ENCODE measurements at places on chromosomes 5 and 9.

DNA sequence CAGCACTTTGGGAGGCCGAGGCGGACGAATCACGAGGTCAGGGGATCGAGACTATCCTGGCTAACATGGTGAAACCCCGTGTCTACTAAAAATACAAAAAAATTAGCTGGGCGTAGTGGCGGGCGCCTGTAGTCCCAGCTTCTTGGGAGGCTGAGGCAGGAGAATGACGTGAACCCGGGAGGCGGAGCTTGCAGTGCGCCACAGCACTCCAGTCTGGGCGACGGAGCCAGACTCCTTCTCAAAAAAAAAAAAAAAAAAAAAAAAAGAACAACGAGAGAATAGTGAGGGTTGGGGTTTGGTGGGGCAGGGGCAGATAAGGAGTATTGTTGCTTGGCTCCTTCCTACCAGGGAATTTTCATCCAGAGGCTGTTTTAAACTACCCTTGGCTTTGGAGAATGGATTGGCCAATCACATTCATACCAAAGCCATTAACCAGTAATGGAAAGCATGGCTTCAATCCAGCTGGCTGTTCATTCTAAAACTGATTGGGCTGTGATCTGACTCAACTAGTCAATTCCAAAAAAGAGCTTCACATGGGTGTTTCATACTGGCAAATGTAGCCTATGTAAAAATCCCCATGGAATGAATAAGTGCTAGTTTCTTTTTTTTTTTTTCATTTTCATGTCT is 64.4 kb downstream of the PLCXD3 start:
- DNase-seq: no peak

DNA sequence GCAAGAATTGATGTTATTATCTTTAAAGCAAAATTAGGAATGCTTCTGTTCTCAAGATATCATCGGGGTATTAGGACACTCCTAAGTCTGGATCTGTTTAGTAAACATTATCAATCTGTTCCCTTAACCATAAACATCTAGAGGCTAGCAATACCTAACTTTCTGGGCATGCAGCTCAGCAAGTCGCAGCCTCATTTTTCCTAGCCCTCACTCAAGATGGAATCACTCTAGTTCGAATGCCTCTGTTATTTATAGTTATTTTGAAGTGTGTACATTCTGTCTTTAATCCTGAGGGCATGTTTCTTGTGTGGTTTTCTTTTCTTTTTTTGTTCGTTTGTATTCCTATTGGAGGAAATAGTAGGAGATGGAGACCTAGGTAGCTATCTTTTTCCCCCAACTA is 66.9 kb downstream of the FER start:
- no peak for DNase-seq

DNA sequence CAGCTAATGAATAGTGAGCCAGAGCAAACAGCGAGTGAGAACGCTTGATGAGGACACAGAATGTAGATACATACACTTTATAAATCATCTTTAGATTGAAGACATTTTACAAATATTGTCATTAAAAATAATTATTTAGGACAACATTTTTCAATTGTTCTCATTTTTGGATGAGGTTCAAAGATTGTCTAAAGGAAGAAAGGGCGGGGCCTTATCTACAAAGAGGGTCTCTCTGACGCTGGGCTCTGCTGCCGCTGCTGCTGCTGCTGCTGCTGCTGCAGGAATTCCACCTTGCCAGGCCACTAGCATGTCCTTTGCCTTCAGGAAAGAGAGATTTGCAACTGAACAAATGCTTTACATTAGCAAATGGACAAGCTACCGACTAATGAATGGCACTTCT is 220.7 kb upstream of the TMEM161B start:
- no peak for DNase-seq

DNA sequence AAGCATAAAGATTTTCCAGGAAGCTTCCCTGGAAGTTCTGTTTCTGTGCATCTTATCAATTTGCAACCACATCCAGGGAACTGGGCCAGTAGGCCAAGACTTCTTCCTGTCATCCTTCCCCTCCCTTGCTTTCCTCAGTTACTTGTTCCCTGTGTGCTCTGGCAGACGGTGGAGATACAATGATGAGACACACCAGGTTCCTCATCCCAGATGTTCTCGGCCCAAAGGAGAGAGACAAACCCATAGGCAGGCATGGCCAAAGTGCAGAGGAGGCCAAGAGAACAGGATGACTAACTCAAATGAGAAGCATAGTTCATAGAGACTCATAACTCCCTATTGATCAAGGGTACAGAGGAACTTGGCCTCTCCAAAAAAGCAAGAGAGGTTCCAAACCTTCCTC is 652.6 kb downstream of the CCDC171 start:
- DNase-seq: no peak

- DNase-seq: no peak
These were observed 53.0 kb downstream of the DCP2 start for GRCh38 chr5:113029614-113030013.

GRCh38 chr9:72169178-72169577 is 19.9 kb downstream of the GDA start:
- DNase-seq: no peak

GRCh38 chr9:114289571-114290481 is 33.1 kb upstream of the ORM1 start:
- no peak for DNase-seq

GRCh38 chr5:35799753-35800152 is 56.9 kb upstream of the IL7R start:
- no peak for DNase-seq

- no peak for DNase-seq
These were observed 4.5 kb downstream of the PDE6A start for GRCh38 chr5:149940077-149940574.

Data from activated CD4-positive, alpha-beta T cell treated with anti-CD3 and anti-CD28 coated beads for 24 hours (primary cell).